ENCODE measurements at places on chromosomes 2 and 18.

DNA sequence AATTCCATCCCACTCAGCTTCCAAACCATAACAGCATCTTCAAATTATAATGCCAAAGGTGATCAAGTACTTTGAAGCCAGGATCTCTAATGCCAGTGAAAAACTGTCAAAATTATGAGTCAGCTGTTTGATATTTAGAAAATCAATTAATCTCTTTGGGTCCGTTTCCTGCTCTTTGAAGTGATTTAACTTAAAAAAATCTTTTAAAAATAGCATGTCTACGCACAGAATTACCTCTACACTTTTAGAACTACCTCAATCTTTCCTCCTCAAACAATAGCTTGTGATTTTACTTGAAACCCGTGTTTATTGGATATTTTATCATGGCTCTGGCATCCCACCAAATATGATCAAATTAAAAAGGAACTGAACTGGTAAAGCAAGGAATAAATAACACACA is 31.3 kb upstream of the TANK start:
- DNase-seq = no peak

GRCh38 chr18:32770666-32771168 is 2.1 kb downstream of the KLHL14 start:
- DNase-seq = no peak

- DNase-seq = no peak
These were observed 56.6 kb downstream of the LCLAT1 start for GRCh38 chr2:30503695-30504052.

DNA sequence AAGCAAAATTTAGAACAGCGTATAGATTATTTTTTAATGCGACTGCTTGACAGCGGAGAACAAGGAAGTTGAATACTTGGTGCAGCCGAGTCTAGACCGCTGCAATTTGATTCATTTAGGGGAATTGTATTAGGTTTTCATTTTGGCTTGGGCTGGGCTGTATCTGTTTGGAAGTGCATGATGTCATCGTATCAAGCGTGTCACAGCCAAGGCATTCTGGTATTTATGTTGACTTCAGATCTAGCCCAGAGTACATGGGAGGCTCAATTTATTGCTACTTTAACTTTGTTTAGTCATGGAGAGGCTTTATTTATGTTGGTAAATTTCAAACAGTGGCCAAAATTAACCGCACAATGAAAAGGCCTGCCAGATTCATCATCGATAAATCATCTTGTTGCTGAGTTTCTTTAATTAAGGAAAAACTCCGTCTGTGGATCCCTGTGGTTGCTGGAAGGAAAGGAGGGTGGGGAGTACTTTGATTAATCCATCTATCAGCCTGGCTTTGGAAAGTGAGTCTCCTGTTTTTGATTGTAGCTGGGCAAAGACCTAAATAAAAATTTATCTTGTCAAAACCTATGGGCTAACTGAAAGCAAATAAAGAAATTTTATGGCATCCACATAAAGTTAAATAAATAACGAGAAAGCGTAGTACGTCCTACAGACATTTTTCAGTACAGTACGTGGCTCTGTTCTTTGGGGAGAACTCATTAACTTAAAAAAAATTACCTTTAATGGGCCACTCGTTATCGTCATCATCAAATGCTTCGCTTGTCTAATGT is 230.4 kb upstream of the SPRED2 start:
- peak; percentile 13 for DNase-seq

GRCh38 chr18:58407649-58408407 is 221.1 kb downstream of the ALPK2 start:
- DNase-seq = no peak

DNA sequence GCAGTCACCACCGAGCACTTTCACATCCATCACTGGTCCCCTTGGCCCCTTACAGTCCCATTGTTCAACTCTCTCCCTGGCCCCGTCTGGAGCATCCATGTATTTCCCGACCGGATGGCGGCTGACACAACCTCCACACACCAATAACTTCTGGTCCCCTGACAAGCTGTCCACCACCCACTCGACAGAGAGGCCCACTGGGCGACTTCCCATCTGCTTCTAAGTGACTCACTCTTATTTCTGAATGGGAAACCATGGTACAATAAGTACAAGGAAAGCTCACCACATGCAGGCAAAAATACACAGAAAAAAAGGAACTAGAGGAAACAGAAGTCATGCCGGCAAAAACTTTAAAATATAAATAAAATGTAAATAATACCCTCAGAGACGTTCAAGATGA is 82.9 kb upstream of the RAB12 start:
- DNase-seq = no peak

GRCh38 chr2:80473796-80474195 is 169.2 kb upstream of the LRRTM1 start:
- no peak for DNase-seq

DNA sequence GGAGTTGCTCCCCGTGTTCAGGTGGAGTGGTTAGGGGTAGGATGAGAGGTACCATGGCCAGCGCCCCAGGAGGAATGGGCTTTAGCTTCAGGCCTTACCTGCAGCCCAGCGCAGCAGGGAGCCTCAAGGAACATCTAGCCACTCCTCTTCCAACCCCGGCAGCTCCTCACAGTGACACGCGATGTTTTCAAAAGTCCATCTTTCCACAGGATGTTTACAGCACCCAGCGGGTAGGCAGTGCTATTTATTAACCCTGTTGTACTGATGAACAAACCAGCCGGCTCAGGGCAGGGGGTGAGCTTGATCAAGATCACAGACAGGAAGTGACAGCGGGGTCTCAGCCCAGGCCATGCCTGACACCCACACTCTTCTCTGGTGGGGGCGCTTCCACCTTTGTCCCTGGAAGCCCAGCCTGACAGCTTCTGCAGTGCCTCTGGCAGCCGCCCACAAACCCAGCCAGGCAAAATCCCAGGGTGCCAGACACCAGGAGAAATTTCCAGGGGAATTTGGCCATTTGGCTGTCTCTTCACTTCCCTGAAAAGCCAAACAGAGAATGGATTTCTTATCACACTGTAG is 18.4 kb upstream of the PRLH start:
- peak; percentile 35 for DNase-seq

GRCh38 chr2:129117434-129117833 is 798.8 kb upstream of the HS6ST1 start:
- DNase-seq = no peak

DNA sequence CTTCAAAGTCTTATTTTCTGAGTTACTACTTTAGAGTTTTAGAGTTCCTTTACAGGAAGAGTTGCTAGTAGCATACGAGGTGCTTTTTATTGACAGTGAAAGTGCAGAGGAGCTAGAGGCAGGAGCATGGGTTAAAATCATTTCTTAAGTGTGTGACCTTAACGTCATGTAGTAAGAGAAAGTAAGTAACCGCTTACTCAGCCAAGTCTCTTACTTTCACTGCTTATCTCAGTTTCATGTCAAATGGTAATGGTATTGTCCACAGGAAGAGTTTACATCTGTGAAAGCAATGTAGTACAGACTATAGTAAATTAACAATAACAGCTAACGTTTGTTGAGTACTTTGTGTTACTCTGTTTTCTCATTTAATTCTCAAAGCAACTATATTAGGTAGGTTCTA is 12.6 kb downstream of the NDUFAF7 start:
- no peak for DNase-seq

DNA sequence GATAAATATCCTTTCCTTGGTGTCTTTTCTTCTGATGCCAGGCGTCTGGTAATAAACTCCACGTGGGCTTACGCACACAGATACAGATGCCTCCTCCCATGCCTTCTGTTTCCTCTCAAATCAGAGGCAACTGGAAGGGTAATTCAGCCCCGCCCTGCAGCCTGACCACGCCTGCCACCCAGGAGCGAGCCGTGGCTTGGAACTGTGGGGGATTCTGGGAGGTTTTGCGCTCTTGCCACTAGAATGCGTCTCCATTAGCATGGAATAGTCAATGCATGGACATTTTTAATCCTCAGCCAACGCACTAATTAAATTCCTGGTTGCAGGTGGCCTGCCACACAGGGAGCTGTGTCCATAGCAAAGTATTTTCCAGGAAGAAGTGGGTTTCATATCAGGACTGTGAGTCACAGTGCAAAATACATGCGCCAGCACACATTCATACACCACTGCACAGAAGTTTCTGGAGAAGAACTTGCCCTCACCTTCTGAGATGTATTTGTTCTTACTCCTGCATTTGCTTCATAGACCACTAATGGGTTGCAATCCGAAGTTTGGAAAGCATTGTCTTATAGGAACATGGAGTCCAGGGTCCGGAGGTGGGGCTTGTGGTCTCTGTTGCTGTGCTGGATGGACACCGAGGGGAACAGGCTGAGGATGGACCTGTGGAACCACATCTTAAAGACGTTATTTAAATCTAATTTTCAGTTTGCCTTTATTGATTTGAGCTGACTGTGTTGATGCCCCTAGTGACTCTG is 151.4 kb downstream of the LDLRAD4 start:
- DNase-seq = no peak

GRCh38 chr18:5309888-5310470 is 14.5 kb upstream of the ZBTB14 start:
- DNase-seq = no peak

GRCh38 chr2:51301381-51301780 is 269.4 kb upstream of the NRXN1 start:
- DNase-seq = no peak

DNA sequence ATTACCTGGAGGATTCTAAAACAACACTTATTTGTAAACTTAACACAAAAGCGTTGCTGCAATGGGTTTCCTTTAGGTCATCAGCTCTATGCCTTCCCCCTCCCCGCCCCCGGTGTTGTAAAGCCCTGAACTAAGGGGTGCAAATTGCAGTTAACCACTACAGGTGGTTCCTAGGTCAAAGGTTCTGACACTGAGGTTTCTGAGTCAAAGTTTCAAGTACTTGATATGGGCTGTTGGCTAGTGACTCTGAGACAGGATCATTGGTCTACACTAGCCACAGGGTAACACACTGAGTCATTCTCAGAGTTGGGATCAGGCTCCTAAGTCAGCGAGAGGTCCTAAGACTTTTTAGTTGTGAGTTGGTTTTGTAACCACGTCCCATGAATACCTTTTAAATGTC is 15.4 kb downstream of the IL1B start:
- DNase-seq = no peak

GRCh38 chr18:77905449-77906055 is 655.9 kb downstream of the GALR1 start:
- DNase-seq = no peak

DNA sequence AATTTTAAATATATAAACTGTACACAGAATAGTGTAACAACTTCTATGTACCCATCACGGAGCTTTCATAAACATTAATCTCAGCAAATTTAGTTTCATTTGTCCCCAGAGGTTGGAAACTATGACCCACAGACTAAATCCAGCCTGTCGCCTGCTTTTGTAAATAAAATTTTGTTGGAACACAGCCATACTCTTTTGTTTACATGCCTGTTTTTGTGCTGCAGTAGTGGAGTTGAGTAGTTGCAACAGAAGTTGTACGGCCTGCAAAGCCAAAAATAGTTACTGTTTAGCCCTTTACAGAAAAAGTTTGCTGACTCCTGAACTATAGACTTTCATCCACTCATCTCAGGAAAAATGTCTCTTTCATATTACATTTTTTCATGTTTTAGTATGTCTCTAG is 39.8 kb downstream of the RBM45 start:
- DNase-seq = no peak

DNA sequence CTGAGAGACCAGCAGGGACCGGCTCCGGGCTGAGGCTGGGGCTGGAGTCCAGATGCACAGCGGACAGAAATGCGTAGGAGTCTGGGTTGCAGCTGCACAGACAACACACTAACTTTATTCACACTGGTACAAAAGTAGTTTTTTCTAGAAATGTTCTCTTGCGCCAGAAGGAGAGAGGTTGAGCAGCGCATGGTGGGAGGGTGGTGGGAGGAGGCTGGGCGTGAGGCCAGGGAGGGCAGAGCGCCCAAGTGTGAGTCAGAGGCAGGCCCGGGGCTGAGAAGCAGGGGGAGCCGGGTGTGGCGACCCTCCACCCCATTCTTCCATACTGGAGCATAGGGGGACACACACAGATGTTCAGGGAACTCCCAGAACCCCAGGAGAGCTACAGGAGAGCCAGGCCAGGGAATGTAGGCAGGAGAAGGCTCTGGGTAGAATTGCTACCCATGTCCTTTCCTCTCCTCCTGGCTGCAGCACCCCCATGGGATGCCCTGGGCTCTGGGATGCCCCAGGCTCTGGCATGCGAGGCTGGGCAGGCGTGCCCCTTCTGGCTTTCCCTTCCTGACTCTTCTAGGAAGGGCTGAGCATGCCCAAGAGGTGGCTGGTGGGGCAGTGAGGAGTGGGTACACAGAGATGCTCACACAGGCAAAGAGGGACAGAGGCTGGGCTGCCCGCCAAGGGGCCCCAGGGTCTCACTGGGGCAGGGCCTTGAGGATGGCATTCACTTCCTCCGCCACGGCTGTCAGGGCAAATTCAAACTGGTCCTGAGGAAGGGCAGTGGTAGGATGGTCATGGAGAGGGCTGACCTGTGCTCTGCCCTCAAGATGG is 10.6 kb downstream of the DNAJB2 start:
- DNase-seq = peak; percentile 71

GRCh38 chr2:57776916-57777315 is 269.7 kb upstream of the VRK2 start:
- no peak for DNase-seq

- no peak for DNase-seq
These were observed 57.7 kb downstream of the METTL4 start for GRCh38 chr18:2513616-2514015.

GRCh38 chr2:240825476-240825875 is 5.5 kb upstream of the KIF1A start:
- no peak for DNase-seq

GRCh38 chr18:71079606-71080005 is 790.8 kb downstream of the SOCS6 start:
- DNase-seq = no peak

DNA sequence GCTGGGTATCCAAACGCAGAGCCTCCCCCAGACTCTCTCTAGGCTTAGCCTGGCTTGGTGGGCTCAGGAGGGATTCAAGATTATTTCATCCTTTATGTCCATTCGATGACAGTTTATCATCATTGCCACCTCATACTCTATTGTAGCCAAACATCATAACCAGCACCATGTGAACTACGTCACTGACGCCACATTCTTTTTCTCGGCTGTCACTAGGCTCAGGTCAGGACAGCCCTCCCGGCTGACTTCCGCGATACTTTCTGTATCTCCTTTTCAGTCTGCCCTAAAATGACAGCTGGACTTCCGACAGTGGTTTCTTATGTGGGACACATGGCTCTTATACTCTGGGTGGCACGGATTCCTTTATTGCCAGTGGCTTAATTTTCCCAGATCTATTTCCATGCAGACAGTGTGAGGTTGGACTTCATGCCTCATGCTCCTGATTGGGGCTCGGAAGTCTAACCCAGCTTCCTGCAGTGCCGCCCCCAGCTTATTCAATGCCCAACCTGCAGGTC is 39.8 kb upstream of the SMIM21 start:
- DNase-seq = no peak

GRCh38 chr2:10271946-10272345 is 30.8 kb upstream of the HPCAL1 start:
- DNase-seq = no peak

DNA sequence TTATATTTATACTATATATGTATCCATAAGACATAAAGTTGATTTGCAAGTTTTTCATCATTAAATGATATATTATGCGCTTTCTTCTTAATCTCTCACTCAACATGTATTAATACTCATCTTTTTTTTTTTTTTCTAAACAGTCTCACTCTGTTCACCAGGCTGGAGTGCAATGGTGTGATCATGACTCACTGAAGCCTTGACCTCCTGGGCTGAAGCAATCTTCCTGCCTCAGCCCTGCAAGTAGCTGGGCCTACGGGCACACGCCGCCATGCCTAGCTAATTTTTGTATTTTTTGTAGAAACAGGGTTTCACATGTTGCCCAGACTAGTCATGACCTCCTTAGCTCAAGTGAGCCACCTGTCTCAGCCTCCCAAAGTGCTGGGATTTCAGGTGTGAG is 51.4 kb upstream of the MAP4K3 start:
- no peak for DNase-seq

GRCh38 chr2:215526341-215526740 is 90.5 kb upstream of the FN1 start:
- no peak for DNase-seq
